ENCODE measurements at places on chromosomes 16 and 17.

- no peak for DNase-seq
These were observed 9.5 kb downstream of the SLC6A4 start for GRCh38 chr17:30225919-30226553.

DNA sequence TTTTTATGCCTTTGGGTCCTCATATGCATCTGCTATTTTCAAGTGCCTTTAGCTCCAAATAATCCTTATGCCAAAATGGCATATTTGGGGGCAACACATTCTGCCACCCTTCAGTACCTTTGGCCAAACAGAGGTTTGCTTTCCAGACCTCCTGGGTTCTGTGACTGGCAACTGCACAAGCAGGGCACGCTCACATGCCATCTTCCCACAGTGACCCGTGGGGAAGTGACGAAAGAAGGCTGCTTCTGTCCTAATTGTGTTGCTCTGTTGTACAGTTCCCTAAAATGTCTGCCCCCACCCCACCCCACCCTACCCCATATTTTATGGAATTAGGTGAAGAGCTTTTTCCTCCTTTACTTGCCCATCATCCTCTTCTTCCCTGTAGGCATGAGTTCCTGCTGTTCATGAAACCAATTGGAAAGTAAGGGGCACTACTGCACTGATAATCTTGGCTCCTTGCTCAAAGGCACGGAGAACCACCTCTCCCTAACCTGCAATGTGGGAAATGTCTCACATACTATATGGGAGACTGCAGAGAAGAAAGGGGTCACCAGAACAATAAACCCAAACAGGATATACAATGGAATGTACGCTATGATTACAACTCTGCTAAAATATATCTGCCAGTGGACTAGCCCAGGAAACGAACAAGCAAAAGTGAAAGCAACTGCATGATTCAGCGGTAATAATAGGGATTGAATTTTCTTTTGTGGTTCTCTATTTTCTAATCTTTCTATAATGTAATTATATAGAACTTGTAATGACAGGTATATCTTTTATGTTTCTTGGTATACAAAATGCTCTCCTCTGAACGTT, 3.3 kb upstream of the SLFN12L start:
- peak; percentile 53 for DNase-seq

GRCh38 chr17:69696650-69697049, 282.2 kb downstream of the MAP2K6 start:
- DNase-seq = no peak

- no peak for DNase-seq
These were observed 25.4 kb downstream of the PELP1 start for GRCh38 chr17:4678448-4679026.

GRCh38 chr17:1650731-1651558, 1.3 kb upstream of the RILP start:
- no peak for DNase-seq

DNA sequence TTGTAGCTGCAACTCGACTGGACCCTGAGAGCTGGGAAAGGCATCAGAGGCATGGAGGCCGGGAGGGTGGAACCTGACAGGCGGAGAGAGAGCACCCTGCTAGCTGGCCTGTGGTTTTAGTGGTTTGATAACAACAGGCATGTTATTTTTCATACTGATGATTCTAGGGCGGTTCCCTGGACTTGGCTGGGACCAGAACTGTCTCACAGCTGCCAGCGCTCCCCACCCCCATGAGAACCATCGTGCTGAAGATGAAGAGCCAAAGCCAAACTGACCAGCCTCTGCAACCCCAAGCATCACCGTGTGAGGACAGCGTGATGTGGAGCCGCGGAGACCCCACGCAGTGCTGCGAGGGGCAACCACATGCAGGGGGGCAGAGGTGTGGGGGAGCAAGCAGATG, 28.5 kb downstream of the MXRA7 start:
- DNase-seq = peak; percentile 79

- no peak for DNase-seq
These were observed 113.7 kb downstream of the IRX5 start for GRCh38 chr16:55044201-55044975.

DNA sequence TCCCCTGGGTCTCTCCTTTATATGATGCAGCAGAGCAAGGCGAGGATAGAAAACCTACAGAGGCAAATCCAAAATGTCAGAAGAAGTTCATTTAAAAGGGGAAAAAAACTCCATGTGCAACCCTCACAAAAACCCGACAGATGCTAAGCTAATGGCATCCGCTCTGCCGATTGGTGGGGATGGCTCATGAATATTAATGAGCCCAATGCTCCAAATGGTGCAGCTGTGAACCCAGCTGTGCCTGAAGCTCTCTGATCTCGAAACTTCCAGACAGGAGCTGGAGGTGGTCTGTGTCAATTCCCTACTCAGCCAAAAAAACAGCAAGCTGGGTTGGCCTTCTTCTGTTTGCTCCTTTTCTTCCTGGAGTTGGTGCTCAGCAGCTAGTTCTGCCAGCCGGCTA, 15.5 kb downstream of the SNX11 start:
- DNase-seq = no peak

GRCh38 chr17:68498479-68499326, 13.5 kb upstream of the PRKAR1A start:
- peak; percentile 56 for DNase-seq

DNA sequence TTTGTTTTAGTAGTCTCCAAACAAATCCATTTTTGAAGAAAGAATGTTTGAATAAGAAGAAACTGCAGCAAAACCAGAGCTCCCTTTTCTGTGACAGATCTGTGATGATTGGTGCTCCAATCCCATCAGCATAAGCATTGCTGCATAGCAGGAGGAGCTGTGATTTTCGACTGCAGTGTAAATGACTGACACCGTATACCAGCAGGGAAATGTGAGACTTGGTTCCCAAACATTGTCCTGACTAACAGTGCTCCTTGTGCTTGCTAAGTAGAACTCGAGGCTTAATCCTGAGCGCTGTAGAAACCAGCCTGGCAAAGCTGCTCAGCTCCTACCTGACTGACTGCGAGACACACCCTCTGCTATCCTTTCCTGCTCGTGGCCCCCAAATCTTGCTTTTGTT, 57.2 kb downstream of the NUP93 start:
- DNase-seq = no peak

- no peak for DNase-seq
These were observed 3.4 kb upstream of the ETV4 start for GRCh38 chr17:43549496-43549895.

- no peak for DNase-seq
These were observed 335.3 kb downstream of the XYLT1 start for GRCh38 chr16:17135439-17135838.

Data from Right ventricle myocardium superior (tissue), 1 donor.